ENCODE measurements at places on chromosomes 6 and 20. TPM values are rescaled to one million over a fixed set of nuclear protein-coding genes. Genes with fewer than 3 reads are reported as not detected.

- peak; percentile 74 for DNase-seq
Observed at GRCh38 chr6:111852725-111853124, 20.5 kb downstream of the FYN start.

GRCh38 chr6:32405656-32406055 is 1.3 kb downstream of the BTNL2 start:
- no peak for DNase-seq

DNA sequence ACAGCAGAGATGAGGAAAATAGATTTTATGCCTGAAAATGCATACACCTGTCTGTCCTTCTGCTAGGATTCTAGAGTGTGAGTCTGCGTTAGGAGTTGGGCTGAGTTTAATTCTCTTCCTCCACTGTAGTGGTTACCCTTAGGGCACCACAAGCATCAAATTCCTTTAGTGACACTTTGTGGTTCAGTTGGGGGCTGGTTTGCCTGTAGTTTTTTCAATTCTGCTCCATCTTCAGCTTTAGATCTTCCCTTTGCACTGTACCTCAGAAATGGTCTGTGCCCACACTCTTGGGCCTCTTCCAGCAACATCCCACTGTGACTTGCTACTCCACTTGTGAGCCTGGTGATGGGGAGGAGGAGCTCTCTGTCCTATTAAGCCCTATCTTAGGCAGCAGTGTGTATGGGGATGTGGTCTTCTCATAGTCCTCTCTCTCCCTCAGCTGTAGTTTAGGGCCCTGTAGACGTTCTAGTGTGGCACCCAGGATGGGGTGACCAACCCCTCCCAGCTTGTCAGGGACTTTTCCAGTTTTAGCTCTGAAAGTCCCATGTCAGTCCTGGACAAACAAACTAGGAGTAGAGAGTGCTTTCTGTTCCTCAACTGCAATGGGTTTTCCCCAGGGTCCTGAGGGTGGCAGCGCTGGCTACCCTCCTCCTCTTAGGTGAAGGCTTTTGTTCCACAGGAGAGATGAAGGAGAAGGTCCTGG is 19.7 kb upstream of the OGFRL1 start:
- no peak for DNase-seq

DNA sequence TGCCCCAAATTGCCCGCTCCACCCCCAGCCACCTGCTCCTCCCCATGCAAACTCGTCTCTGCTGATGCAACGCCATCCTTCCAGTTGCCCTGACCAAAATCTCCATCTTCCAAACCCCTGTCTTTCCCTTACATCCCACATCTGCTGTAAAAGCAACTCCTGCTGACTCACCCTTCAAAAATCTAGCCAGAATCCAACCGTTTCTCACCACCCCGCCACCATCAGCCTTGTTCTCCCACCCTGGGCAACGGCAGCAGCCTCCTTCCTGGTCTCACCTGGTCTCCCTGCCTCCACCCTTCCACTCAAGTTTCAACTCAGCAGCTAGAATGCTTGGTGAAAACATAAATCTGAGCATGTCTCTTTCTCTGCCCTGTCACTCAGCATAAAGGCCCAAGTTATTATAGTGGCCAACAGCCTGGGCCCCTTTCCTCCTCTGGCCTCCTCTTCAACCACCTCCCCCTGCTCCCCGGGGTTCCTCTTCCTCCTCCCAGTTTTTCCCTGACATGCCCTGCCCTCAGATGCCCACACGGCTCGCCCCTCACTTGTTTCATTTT is 7.2 kb upstream of the SYNJ2 start:
- peak; percentile 39 for DNase-seq

DNA sequence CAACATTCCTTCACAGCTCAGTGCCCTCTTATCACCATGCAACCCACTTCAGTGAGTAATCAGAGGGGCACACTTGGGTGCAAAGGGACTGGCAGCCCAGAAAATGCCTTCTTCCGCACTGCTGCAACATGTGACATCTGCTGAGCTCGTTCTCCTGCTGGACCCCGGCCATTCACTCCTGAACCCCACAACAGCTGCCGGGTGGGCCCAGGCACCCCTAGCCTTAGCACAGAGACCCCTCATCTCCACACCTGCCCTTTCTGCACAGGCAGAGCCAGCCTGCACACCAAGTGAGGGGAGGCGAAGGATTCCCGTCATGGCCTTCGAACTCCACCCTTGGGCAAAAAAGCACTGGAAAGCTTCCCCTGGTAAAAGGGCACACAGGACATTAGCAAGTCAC is 164.3 kb upstream of the RIN2 start:
- no peak for DNase-seq

DNA sequence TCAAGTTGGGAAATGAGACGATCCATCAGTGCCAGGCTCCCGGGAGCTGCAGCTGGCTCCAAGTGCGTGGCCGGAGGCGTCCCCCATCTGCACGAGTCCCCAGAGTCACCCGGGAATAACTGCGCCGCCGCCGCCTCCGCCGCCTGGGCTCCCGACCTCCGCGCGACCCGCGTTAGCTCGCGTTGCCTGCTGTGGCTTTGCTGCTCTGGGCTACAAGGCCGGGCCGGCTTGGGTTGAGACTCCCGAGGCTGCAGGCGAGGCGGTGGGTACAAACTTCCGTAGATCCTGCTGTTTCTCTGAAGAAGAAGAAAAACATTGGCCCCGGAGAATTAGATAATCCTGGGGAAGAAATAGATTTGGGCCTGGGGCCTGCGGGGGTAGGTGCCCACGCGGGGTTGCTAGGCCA is 7.4 kb upstream of the LAMP5 start:
- no peak for DNase-seq

- no peak for DNase-seq
Observed at GRCh38 chr20:32610472-32611218, 25.5 kb upstream of the NOL4L start.

- DNase-seq: no peak
Observed at GRCh38 chr20:51563174-51563485, 20.6 kb upstream of the NFATC2 start.

Gene RPP21
- total RNA-seq: 40.2 TPM

DNA sequence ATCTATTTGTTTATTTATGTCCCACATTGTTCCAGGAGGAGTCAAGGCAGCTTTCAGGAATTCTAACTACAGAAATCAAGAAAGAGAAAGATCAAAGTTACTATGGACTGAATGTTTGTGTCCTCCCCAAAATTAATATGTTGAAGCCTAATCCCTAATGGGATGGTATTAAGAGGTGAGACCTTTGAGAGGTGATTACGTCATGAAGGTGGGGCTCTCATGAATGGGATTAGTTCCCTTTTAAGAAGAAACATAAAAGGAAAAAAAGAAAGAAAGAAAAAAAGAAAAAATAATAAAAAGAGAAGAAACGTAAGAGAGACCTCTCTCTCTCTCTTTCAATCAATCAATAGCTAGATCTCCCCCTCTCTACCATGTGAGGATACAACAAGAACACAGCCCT is 44.7 kb upstream of the TOP1 start:
- no peak for DNase-seq

GRCh38 chr6:159915397-159915796 is 24.6 kb downstream of the MAS1 start:
- DNase-seq: no peak

GRCh38 chr6:72151742-72152141 is 265.4 kb downstream of the RIMS1 start:
- no peak for DNase-seq

Gene PRL
- not detected for total RNA-seq

DNA sequence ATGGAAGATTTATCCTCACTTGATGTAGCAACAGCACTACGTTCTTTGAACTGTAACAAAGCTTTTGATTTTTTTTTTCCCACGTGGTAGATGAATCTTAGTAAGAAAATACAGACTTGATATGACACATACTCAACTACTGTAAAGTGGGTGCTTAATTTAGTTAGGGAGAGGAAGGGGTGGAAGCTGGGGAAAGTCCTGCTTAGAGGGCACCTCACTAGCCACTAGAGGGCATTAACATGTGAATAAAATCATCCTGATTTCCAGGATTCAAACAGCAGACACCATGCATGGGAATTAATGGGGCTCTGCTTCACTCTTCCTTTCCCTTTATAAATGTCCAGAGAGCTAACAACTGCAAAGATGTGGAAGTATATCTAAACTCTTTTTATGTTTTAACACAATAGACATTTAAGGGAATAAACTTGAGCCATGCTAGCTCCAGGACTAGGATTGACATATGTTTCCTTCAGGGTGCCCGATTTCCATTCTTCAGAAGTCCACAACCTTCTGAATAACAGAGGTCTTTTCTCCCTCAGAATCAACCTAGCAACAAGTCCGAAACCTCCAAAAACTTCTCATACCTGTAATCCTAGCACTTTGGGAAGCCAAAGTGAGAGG is 250.1 kb downstream of the ATXN1 start:
- DNase-seq: peak; percentile 73

- DNase-seq: no peak
Observed at GRCh38 chr6:43103253-43103876, 27.3 kb downstream of the PTK7 start.

Gene SLA2
- not detected for total RNA-seq

DNA sequence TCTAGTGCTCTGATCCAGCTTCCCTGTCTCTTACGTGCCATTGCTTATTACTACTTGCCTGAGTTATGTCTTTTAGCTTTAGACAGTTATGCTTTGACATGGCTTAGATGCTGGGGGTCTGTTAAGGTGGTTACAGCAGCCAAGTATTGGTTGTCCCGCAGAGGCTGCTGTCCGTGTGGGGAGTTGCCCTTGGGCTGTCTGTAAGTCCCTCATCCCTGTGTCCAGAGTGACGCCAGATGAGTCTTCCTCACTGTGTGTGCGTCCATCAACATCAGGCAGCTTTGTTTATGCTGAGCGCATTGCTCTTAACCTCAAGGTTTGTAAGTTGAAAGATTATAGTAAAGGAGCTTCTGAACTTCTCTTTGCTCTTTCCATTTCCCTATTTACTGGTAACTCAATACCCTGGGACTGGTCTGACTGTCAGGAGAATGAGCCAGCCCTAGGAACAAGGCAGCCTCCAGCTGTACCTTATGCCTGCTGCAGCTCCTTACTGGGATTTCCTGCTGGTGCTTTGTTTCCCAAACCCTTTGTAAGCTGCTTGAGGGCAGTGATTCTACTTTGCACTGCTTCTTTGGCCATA is 7.2 kb downstream of the FAM120B start:
- DNase-seq: no peak

Gene NEURL2
- total RNA-seq: 8.3 TPM

- DNase-seq: no peak
Observed at GRCh38 chr20:32886652-32887051, 27.9 kb downstream of the EFCAB8 start.

DNA sequence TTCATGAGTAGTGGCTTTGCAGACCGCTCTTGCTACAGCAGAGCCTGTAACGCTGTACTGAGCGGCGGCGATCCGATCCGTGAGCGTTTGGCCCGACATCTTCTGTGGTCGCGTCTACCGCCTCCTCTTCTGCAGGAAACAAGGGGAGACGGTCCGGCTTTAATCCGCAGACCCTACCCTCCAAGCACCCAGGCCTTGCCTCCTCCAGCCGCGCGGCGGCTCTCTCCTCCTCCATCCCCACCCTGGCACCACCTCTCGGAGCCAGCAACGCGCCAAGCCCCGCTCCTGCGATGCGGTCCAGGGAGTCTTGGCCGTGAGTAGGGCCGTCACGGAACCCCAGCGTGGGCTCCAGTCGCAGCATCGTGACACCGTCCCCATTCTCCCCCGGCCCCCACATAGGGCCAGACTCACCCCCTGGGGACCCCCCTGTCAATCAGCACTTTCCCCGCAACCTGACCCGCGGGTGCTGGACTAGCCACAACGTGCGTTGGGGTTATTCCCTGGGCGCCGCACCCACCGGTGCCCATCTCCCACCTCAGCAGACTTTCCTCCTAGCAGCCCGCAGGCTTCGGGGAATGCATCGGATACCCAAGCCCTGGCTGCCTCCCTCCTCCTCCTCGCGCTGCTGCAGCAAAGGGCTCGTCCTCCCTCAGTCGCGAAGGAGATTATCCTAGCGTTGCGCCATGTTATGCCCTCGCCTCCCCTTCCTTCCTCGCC is 914 bp downstream of the SNAP91 start:
- peak; percentile 33 for DNase-seq

- peak; percentile 24 for DNase-seq
Observed at GRCh38 chr6:148530976-148531375, 188.3 kb downstream of the SASH1 start.

DNA sequence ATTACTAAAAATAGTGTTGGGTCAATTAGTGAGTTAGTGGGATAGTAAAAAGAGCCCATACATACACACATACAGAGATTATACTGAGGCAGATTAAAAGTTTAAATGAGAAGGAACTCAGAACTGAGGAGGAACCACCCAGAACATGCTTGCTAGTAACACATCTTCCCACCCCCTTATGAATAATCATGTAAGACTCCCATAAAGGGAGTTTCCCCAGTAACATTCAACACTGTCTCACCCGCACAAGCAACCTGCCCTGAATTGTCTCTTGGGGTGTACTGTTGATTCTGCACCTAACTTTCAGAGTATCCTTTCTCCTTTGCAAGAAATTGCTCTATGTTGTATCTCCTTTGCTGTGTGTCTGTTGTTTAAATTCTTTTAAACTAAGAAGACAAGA is 11.1 kb upstream of the HLA-DQB2 start:
- peak; percentile 28 for DNase-seq

- no peak for DNase-seq
Observed at GRCh38 chr6:82385546-82385945, 21.9 kb downstream of the TPBG start.

Gene CDH26
- total RNA-seq: not detected

GRCh38 chr6:64266351-64266821 is 630.8 kb downstream of the PHF3 start:
- no peak for DNase-seq

Gene GPLD1
- 0.97 TPM for total RNA-seq

Gene SASH1
- total RNA-seq: 99.0 TPM

DNA sequence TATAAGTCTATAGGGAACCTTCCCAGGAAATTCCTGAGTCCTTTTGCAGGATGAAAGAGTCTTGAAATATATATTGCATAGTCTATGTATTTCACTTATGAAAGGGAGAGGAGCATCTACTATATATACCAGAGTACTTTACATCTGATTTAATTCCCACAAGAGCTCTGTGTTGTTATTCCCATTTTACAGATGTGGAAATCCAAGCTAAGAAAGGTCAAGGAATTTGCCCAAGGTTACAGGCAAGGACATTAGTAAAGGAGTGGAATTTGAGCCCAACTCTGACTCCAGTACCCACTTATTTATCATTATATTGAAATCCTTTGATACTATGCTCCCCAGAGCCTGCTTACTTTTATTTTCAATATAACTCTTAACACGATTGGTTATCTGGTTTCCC is 2.6 kb downstream of the SESN1 start:
- DNase-seq: no peak

GRCh38 chr6:4412488-4412887 is 277.1 kb upstream of the ECI2 start:
- no peak for DNase-seq

- peak; percentile 95 for DNase-seq
Observed at GRCh38 chr6:155026022-155026705, 31.0 kb downstream of the TIAM2 start.

Data from GM23248 (cell line).